ENCODE measurements at places on chromosomes 11 and 22. TPM values are rescaled to one million over a fixed set of nuclear protein-coding genes. Genes with fewer than 3 reads are reported as not detected.

DNA sequence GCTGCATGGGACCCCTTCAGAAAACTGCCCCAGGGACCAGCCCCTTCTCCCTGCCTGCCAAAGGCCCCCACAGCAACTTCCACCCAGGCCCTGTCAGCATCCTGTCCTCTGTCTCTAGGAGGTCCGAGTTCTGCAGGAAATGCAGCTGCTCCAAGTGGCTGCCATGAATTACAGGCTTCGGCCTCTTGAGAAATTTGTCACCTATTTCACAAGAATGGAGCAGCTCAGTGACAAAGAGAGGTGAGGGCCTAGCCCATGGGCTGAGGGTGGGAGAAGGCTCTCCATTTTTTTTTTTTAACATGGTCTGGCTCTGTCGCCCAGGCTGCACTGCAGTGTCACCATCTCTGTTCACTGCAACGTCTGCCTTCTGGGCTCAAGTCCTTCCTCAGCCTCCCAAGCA, 7.3 kb downstream of the RGL4 start:
- no peak for DNase-seq

DNA sequence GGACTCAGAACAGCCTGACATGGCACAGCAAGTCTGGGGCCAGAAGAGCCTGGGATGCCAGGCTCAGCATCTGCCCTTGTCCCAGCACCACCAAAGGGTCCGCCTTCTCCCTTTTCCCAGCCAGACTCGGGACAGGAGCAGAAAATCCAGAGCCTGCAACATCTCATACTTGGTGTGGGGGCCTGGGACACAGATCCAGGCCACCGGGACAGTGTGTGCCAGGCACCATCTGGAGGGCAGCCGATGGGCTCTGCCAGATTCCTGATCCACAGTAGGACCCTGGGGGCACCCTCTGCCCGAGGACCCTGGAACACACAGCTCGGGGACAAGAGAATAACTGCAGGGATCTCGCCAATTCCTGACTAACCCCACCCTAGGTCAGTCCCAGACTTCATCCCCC, 67.7 kb downstream of the PHF21B start:
- no peak for DNase-seq

DNA sequence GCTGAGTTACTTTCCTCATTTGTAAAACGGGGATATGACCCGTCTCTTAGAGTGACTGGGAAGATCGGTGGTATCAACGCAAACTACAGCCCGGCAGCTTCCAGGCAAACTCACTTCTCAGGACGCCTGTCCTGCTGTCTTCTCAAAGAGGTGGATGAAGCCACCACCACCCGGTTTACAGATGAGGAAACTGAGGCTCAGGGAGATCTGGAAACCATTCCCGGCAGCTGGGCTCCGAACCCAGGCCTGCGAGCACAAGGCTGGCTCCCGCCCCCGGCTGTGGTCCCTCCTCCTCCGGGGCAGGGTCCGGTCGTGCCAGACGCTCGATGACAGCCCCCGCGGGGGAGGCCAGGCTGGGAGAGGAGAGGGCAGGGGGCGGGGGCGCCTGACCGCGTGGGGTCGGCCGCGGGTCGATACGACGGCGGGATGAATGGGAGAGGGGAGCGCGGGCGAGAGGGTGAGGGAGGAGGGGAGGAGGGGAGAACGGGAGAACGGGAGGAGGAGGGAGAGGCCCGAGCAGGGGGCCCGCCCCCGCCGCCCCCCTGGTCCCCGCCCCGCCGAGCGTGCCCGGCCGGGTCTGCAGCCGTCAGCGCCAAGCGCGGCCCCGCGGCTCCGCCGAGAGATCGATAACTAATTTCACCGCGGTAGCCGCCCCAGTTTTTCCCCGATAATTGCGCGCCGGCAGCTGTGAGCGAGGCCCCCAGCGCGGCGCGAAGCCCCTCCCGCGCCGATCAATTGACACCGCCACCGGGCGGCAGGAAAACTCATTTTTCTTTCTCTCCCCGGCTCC, 14.0 kb downstream of the IGLL1 start:
- no peak for DNase-seq

SLC22A6 gene
- total RNA-seq: not detected

LRP5 gene
- total RNA-seq: 14.1 TPM

GRCh38 chr11:97615546-97615945, 1225.7 kb downstream of the JRKL start:
- DNase-seq: no peak

GRCh38 chr11:34256626-34257025, 101.2 kb downstream of the ABTB2 start:
- no peak for DNase-seq

FAR1 gene
- 35.7 TPM for total RNA-seq

DNA sequence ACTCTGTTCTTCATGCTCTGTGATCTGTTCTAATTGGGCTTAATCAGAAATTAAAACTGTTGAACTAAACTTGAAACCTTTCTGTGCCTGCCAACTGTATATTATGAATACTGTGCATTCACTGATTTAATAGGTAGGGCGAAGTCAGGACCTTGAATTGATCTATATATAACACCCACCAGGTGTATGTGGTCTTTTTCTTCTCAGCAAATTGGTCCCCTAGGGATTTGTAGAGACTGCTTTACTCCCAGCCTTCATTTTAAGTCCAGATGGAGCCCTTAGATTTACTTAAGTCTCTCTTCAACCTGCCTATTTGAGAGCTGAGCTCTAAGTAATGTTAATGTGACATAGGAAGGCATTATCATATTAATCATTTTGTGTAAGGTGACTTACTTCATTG, 257.5 kb downstream of the TMEM135 start:
- no peak for DNase-seq

DNA sequence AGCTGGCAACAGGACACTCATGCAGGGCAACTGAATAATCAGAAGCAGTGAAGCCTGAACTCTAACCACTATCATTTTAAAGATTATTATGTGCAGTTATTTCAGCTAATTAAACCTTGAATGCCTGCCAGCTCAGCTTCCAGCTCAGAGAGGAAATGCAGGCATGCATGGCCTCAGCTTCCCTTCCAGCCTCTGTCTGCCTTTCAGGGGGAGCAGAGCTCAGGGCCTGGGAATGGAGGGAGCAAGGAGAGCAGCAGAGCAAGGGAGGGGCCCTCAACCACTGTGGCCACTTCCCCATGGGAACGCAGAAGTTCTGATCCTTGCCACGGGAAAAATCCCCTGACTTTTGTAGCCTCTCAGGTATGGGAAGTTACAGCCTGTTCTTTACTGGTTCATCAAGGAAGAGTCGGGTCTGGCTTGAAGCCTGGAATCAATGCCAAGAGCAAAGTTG, 32.5 kb upstream of the APLNR start:
- DNase-seq: no peak

DNA sequence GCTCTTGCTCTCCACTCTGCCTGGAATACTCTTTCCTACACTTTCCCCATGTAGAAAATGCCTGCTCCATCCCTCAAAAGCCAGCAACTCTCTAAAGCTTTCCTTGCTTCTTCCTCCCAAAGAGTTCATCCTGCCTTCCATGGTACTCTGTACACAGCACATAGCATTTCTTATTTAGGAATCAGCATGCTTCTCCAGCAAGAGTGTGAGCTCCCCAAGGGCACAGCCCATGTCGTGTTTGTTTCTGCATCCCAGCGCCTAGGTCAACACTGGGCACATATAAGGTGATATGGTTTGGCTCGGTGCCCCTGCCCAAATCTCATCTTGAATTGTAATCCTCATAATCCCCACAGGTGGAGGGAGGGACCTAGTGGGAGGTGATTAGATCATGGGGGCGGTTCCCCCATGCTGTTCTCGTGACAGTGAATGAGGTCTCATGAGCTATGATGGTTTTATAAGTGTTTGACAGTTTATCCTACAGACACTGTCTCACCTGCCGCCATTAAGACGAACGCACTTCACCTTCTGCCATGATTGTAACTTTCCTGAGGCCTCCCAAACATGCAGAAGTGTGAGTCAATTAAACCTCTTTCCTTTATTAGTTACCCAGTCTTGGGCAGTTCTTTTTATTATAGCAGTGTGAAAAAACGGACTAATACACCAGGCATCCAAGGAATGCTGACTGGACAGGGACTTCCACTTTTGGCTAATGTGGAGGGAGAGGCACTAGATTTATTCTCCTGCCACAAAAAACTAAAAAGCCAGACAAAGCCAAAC, 8.2 kb downstream of the VPS37C start:
- DNase-seq: no peak

- DNase-seq: no peak
Observed at GRCh38 chr11:99537681-99538080, 516.9 kb downstream of the CNTN5 start.

- DNase-seq: no peak
Observed at GRCh38 chr11:24264868-24265267, 232.0 kb upstream of the LUZP2 start.

MMP3 gene
- 46.7 TPM for total RNA-seq

UEVLD gene
- total RNA-seq: 52.9 TPM

DNA sequence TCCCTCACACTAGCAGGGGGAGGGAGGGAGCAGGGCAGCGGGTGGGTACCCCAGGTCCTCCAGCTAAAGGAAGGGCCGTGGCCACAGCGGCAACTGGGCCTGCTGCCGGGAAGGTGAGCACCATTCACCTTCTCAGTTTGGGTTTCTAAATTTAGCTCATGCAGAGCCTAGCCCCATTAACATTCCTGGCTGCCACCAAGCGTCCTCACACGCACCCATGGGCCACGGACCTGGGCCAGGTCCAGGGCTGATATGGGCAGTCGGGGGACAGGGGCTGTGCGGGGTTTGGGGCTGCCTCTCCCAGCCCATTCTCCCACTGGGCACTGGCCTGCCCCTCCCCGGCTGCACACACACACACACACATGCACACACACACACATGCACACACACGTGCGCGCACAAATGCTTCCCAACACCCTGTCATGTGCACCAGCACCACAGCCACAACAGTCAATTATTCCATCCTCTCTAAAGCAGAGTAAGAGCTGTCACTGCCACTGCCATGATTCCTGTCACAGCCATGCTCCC, 28.7 kb downstream of the SYT7 start:
- DNase-seq: no peak

- DNase-seq: no peak
Observed at GRCh38 chr11:35344681-35345574, 74.4 kb downstream of the SLC1A2 start.

DNA sequence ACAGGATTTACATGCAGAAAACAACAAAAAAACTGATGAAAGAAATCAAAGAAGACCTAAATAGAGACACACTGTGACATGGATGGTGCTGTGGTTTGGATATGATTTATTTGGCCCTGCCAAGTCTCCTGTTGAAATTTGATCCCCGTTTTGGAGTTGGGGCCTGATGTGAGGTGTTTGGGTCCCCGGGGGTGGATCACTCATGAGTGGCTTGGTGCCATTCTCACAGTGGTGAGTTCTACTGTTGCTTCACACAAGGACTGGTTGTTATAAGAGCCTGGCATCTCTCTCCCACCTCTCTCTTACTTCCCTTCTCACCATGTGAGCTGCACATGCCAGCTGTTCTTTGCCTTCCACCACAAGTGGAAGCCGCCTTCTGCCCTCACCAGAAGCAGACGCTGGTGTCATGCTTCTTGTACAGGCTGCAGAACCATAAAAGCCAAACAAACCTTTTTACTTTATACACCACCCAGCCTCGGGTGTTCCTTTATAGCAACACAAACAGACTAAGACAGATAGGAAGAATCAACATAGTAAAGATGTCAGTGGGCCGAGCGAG, 7.8 kb upstream of the RTL6 start:
- DNase-seq: no peak

APOL5 gene
- not detected for total RNA-seq

- DNase-seq: no peak
Observed at GRCh38 chr11:59729834-59730233, 16.2 kb upstream of the OR10V1 start.

DNA sequence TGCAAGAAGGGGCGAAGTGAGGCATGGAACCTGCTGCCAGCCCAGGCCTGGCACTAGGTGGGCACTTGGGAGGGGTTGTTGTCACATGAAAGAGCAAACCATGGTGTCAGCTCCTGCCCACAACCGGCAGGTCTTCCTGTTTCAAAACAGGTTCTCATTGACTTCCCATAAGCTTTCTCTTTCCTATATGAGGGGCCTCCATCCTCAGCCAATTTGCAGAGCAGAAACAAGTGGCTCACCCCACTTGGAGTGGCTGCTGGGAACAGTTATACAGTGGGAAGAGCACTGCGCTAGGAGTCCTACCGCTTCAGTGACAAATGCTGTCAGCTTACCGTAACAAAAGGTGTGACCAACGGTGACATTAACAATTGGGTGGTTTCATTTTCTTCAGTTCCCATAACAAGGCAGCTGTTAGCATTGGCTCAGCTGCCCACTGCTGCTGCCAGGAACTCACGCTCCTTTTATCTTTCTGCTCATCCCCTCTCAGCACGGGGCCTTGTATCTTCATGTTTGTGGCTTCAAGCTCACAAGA, 10.2 kb upstream of the SSTR3 start:
- DNase-seq: no peak

RIMBP3B gene
- total RNA-seq: 0.27 TPM

- DNase-seq: peak; percentile 11
Observed at GRCh38 chr22:29079218-29079901, 6.5 kb downstream of the KREMEN1 start.

All from H4 (cell line).